ENCODE measurements at places on chromosomes 3 and 15.
A peak's percentile ranks its signal among the peaks of the same experiment; 100 is the strongest.

- no peaks in the 10 kb centered on the region for H3K4me1 ChIP-seq
- H3K4me3 ChIP-seq = no peak overlapping the region
- no peaks in the 10 kb centered on the region for H3K27me3 ChIP-seq
- DNase-seq = peak; percentile 29
Measured at GRCh38 chr3:158713094-158713499, 19.2 kb downstream of the RARRES1 start.

GRCh38 chr15:65054333-65055200 lies 9.4 kb downstream of the SLC51B start:
- H3K4me3 ChIP-seq = no peak overlapping the region

GRCh38 chr15:98503970-98504369 lies 144.4 kb upstream of the IGF1R start:
- H3K4me1 ChIP-seq = peaks cover 5% of the 10 kb centered on the region
- no peak overlapping the region for H3K4me3 ChIP-seq
- no peak for DNase-seq
- H3K27ac ChIP-seq = no peak overlapping the region
- no peaks in the 10 kb centered on the region for H3K27me3 ChIP-seq

GRCh38 chr3:134371542-134372324 lies 2.5 kb downstream of the AMOTL2 start:
- peaks cover 12% of the 10 kb centered on the region for H3K36me3 ChIP-seq
- H3K27me3 ChIP-seq = peaks cover 18% of the 10 kb centered on the region
- no peak for DNase-seq
